Lung (tissue), 17 donors: ENCODE measurements at places on chromosomes 11 and 22. TPM values are rescaled to one million over a fixed set of nuclear protein-coding genes. Genes with fewer than 3 reads are reported as not detected.

Gene ASCC2
- 61.6 TPM for total RNA-seq

Gene RFPL3
- total RNA-seq = not detected

Gene XKR3
- not detected for total RNA-seq

Gene BARX2
- total RNA-seq = 0.74 TPM

Gene KRTAP5-11
- total RNA-seq = not detected

Gene KRTAP5-8
- 0.34 TPM for total RNA-seq

Gene SOX10
- total RNA-seq = not detected

Gene LRRC10B
- 29.3 TPM for total RNA-seq

Gene EXPH5
- 28.8 TPM for total RNA-seq

Gene CABP7
- total RNA-seq = 0.06 TPM

Gene PDE3B
- total RNA-seq = 79.2 TPM

DNA sequence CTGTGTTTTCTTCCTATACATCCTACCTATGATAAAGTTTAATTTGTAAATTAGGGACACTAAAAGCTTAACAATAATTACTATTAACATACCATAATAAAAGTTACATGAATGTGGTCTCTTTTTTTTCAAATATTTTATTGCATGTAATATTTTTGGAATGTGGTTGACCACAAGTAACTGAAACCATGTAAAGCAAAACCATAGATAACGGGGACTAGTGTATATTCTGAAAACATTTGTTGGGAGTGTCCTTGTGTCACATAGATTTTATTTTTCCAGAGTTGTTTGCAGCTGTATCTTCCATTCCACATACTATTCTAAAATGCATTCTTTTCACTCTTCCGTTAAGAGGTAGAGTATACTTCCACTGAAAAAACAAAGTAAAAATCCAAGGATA, 200.4 kb downstream of the KIF18A start:
- DNase-seq = no peak

DNA sequence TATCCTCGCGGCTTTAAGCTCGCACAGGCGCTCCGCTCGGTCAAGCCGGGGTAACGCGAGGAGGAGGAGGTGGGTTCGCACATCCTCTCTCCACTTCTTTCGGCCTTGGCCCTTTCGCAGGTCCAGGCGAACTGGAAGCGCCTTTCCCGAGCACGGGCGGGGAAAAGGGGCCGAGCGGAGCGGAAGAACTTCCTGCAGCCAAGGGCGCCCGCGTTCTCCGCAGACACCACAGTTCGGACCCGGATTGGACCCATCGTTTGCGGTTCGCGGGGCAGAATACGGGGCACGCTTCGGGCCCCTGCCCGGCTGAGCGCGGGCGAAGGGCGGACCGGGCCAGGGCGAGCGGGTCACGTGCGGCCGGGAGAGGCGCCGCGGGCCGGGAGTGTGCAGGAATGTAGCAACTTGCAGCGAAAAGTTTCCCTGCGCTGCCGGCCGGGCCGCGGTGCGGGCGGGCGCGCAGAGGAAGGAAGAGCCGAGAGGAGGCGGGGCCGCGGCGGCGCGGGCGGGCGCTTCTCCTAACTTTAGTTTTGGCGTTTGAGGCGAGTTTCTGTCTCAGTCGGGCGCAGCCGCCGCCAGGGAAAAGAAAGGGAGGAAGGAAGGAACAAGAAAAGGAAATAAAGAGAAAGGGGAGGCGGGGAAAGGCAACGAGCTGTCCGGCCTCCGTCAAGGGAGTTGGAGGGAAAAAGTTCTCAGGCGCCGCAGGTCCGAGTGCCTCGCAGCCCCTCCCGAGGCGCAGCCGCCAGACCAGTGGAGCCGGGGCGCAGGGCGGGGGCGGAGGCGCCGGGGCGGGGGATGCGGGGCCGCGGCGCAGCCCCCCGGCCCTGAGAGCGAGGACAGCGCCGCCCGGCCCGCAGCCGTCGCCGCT, at the start of gene YAP1:
TSS of gene YAP1 (plus strand) at position 552 of the 865 bp plus-strand sequence. CDS start 402 bp downstream, outside the sequence.
- peak; percentile 93 for DNase-seq

GRCh38 chr11:120306519-120307242, 18.4 kb upstream of the TLCD5 start:
- DNase-seq = no peak

GRCh38 chr11:8709002-8709672, 26.5 kb downstream of the RPL27A start:
- DNase-seq = peak; percentile 80

DNA sequence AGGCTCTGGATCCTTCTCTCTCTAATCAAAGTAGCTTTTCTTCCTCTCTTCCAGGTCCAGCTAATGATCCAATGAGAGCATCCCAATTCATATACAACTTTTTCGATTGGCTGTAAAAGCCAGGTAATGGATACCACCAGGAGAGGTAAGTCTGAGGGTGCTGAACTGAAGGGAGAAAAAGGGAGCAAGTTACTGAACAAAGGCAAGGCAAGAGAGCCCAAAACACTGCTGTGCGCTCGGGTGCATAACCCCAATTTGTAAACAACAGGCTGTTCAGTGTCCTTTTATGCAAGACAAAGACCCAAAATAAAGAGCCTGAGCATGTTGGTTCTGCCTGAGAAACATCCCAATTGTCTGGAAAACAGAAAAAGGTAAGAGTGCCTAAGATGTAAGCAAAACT, 260.1 kb downstream of the DCDC1 start:
- no peak for DNase-seq

DNA sequence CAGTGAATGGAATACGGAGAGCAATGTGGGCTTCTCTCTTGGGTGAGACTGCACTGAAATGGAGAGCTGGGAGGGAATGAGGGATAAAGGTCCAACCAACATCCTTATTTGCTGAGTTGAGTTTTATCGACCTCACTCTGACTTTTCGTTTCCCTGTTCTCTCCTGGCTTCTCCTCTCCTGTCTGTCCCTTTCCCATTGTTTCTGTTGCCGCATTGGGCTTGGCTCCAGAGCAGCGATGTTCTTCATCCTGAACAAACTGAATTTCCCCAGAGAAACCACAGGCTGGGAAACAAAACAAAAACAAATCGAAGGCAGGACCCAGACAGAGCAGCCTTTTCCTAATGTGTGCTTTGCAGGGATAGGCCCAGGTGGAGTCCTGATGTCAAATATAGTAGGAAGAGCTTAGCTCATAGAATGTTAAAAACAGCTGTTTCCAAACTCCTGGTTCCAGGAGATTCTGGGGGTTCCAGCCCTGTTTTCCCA, 30.0 kb downstream of the MOV10L1 start:
- peak; percentile 35 for DNase-seq

DNA sequence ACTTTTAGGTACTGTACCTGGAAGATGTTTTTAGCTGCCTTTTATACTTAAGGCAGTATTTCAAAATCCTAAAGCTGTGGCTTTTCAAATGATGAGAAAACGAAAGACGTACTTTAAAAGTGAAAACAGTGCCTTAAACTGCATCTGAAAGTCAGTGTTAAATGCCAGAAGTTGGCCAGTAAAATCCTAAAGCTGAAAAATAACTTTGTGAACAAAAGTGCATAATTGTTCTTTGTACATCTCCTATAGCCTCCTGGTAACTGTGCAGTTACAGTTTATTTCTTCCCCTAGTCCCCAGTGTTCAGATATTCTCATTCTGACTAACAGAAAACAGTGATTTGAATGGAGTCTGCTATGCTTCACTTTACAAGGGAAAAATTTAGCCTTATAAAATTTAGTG, 6.8 kb downstream of the EED start:
- no peak for DNase-seq

- DNase-seq = no peak
These were observed 10.6 kb downstream of the IFT27 start for GRCh38 chr22:36765131-36765942.

DNA sequence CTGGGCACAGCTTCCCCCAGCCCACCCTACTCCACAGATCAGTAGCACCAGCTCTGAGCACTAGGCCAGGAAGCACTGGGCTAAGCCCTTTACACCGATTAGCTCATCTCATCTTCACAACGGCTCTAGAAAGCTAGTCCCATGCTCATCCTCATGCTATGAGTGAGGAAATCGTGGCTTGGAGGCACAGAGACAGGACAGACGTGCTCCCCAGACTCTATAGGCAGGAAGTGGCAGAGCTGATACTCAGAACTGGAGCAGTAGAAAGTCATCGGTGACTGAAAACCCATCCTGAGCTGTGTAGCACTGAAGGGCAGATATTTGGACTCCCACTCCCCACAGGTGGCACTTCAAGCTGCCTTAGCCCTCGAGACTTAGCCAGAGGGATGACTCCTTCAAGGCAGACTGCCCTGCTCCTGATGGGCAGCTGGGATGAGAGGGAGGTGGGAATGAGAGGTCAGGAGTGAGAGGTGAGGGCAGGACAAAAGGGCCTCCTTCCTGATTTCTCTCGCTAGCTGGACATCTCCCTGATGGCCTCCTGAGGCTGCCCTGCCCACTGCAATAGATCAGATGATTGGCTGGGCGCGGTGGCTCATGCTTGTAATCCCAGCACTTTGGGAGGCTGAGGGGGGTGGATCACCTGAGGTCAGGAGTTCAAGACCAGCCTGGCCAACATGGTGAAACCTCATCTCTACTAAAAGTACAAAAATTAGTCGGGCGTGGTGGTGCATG, 9.7 kb downstream of the CD5 start:
- DNase-seq = no peak

GRCh38 chr11:44623731-44624491, 58.4 kb downstream of the CD82 start:
- peak; percentile 44 for DNase-seq

DNA sequence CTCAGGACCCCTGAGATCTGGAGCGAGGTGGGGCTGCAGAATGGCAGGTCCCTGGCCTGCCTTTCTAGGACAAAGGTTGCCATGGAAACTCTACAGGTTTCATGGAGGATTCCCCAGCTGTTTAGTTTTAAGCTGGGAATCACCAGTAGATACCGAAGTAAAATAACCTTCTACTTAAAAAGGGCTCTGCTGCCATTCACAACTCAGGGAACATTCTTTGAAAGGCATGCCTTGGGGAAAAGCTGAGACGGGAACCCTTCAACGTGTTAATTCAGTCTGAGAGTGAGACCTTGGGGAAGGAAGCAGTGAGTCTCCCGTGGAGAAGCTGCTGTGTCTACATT, 493.3 kb downstream of the BRD1 start:
- no peak for DNase-seq

DNA sequence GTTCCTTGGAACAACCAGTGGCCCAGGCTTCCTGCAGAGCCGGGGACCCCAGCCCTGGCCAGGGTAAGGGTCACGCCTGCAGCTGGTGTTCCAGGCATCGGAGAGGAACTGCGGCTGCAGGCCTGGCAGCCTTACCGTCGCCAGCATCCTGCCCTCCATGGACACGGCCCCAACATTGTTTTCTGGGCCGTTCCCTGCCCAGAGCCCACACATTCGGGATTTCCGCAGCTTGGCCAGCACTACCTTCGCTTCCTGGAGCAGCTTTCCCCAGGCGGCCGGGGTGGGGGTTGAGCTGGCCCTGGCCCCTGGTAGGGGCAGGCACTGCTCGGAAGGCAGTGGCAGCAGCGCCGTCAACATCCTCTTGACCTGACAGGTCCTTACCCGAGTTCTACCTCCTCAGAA, 17.7 kb downstream of the TXN2 start:
- DNase-seq = no peak

DNA sequence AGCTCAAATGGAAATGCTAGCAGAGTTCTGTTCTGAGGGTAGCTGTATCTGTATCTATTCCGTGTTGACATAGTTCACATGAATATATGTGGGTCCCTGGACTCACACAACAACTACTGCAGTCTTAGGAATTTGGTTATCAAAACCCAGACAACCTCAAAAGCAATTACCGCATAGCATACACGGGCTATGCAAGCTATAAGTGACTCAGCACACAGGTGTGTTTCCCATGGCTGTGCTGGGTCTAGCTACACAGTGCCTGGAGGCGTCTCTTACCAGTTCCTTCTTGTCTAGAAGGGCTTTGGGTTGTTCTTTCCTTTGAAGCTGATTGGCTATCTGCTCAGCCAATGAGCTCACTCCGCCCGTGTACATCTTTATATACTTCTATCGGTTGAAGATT, 98.2 kb upstream of the BID start:
- DNase-seq = no peak

DNA sequence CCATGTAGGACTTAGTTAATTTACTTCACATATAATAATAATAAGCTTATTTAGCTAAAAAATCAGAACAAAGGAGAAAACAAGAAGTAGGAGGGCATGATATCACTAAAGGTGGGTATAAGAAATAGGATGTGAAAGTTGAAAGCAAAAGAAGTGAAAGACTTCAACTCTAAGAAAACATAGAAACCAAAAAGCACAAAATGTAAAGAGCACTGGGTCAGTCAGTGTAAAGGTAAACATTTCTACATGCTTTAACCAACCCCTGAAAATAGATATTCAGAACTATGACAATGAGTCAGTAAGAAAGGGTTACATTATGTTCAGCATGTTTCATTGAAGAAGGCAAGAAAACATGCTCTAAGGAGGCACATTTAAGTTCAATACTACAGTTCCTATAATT, 298.8 kb downstream of the SWAP70 start:
- DNase-seq = no peak

DNA sequence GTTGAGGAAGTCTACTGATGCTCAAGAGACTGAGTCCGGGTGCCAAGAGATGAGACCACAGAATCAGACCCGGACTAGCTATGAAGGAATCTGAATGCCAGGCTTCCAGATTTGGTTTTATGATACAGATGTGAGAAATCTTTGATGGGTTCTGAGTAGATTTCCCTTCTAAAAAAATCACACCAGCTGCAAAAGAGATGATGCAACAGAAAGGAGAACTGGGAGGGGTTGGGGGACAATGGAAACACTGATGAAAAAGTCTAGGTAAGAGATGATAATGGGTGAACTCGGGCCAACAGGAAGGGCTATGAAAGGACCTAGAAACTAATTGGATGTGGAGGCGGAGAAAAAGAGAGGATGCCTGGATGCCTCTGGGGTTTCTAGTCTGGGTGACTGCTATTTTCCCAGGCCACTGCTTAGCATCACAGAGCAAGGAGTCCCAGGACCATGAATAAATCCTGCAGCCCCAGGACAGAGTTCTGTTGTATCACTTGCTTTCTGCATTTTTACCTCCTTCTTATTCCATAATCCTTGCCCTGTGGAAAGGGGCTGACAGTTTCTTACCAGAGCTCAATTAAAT, 115.4 kb upstream of the SEZ6L start:
- DNase-seq = no peak

GRCh38 chr22:40819599-40820140, 524 bp upstream of the SLC25A17 start:
- DNase-seq = no peak

- DNase-seq = no peak
These were observed 64.8 kb downstream of the APOL5 start for GRCh38 chr22:35782504-35782903.

DNA sequence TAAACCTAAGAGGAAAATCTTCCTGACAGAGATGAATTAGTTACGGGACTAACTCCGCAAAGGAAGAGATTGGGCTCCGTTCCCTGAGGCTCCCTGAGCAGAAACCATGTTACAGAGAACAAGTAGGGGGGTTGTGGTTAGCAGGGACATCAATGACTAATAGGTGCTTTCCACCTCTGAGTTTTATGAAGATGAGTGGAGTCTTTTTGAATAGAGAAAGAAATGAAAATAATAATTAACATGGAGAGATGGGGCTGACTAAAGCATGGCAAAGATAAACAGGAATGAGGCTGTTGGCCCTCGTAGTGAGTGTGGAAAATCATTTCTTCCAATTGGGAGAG, 47.5 kb upstream of the PICALM start:
- DNase-seq = no peak

DNA sequence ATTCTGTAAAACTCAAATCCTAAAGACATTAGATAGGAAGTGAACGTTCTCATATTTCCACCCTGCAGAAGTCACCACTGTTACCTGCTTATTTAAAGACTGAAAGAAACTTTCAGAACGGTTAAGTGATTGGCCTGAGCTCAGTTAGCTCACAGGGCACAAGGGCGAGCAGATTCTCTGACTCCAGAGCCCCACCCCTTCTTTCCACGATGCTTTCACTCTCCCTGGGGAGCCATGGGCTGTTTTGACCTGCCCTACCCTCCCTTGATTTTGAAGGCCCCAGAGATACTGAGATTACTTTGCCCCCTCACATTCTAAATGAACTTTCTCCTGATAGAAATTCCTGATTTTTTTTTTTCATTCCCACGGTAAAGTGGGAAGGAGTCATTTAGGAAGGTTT, 33.9 kb downstream of the ARHGAP1 start:
- DNase-seq = no peak
